Activated CD8-positive, alpha-beta memory T cell treated with anti-CD3 and anti-CD28 coated beads for 1 hour (primary cell): ENCODE measurements at places on chromosomes 4 and X.

- DNase-seq: no peak
Observed at GRCh38 chr4:42398871-42399331, 1.6 kb downstream of the SHISA3 start.

- no peak for DNase-seq
Observed at GRCh38 chr4:29983890-29984289, 736.3 kb upstream of the PCDH7 start.

GRCh38 chr4:102503301-102503746, 2.2 kb downstream of the NFKB1 start:
- no peak for DNase-seq

DNA sequence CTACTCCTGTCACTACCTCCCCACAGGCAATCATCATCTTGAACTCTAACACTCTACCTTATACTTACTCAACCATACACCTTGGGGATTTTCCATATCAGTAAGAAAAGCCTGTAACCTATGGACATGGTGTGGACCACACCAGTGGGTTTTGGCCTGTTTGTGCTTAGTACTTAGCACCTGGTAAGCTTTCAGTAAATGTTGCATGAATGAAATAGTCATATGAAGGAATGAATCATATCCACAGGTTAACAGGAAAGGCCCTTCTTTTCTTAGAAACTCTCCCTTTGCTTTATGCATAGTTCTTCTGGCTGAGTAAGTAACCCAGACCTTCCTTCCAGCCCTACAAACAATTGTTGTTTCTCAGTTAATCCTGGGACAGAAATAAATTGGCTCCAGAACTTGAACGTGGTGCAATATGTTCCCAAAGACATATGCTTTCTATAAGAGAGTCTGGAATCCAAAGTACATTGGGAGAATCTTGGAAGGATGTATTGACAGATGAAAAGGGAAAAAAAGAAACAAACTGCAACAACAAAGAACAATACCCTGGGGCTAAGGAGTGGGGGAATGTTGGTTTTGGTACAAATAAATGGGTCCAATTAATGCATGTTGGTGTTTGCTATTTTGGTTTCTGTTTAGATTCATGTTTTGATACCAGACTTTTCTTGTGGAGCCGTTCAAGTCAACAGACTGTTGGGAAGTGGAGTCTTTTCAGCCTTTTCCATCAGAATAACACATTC, 27.8 kb downstream of the RASL11B start:
- DNase-seq: no peak

DNA sequence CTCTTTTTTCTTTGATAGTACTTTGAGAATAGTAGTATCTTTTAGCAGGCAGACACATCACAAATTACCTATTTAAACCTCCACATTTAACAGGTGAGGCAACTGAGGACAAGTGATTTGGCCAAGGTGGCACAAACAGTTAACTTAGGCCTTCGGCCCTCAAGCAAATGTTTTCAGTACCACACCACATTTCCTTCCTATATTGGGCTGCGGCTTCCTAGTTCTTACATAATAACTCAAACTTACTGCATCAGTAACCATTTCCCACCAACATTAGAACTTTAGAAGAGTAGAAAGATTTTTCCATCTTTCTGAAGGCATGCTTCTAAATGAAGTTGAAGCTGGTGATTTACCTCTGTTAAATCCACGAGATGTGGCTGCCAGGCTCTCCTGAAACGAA, 63.2 kb upstream of the SLC4A4 start:
- DNase-seq: no peak

DNA sequence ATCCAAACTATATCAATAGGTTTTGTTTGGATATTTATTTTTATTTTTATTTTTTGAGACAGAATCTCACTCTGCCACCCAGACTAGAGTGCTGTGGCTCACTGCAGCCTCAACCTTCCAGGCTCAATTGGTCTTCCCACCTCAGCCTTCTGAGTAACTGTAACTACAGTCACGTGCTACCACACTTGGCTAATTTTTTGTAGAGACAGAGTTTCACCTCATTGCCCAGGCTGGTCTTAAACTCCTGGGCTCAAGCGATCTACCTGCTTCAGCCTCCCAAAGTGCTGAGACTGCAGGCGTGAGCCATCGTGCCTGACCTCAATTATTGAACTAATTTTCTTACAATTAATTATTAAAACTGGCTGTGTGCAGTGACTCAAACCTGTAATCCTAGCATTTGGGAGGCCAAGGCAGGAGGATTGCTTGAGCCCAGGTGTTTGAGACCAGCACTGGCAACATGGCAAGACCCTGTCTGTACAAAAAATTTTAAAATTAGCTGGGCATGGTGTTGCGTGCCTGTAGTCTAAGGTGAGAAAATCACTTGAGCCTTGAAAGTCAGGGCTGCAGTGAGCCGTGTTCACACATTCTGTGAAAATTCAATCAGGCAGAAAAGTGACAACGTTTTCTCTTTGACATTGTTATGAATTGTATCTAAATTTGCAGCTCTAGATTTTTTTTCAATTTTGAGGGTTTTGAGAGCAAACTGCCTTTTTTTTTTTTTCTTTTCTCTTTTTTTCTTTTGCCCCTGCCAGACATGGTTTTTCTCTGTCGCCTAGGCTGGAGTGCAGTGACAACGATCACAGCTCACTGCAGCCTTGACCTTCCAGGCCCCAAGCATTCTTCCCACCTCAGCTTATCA, 66.0 kb downstream of the UBE2K start:
- DNase-seq: no peak

GRCh38 chr4:144831971-144832370, 186.0 kb downstream of the HHIP start:
- no peak for DNase-seq

DNA sequence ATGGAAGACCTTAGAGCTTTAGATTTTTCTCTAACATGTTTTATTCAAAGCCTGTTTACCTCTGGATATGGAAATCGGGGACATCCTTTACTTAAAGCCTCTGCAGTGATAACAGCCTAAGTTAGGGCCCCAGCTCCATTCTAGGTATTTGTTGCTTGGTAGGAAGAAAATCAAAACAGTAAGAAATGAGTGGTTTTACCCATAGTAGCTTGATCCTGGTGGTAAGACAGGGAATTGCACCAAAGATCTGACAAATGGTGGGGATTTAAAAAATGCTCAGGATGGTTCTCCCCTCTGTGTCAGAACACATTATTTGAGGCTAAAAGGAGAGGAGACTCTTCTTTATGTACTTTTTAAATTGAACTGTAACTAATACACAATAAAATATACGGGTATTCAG, 52.4 kb downstream of the AFF2 start:
- DNase-seq: no peak

DNA sequence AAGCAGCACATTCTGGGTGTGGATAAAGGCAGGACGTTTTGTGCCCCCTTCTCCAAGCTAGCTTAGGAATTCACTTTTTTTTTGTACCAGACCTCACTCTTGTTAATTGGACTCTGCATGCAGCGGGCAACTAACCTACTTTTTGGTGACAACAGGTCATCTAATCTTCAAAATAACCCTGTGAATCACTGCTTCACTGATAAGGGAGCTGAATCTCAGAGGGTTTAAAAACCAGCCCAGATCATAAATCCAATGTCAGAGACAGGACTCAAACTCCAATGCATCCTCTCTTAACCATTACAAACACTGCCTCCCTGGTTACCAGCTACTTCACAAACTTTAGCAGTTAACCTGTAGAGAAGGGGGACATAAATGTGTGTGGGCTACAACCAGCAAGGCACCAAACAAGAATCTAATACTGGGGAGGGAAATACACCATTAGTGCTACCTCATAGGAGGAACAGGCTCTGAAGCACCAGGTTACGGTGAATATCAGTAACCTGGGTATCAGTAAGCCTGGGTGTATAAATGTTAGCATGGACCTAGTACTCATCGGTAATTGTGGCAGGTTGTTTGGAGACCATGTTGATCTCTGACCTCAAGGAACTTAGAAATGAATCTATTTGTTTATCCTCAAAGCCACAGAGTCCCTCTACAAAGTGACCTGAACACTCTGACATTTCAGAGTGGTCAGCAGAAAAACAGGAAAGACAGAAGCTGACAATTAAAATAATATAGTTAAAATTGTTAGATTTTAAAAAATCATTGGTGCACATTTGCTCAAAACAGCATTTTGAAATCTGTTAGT, 2.6 kb downstream of the TIFA start:
- no peak for DNase-seq

DNA sequence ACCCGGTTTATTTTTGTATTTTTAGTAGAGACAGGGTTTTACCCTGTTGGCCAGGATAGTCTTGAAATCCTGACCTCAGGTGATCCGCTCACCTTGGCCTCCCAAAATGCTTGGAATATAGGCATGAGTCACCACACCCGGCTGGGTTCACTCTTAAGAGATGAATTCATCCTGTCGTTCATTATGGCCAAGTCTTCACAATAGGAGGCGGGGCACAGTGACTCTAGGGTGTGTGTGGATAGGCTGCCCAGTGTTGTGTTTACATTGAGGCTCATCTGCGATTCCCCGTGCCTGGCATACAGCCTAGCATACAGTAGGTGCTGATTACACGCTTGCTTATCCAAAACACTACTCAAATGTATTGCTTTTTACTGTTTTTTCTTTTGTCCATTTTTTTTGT, 41.3 kb upstream of the IGFBP7 start:
- no peak for DNase-seq

- DNase-seq: no peak
Observed at GRCh38 chr4:25861951-25862410, 807 bp downstream of the SEL1L3 start.

- no peak for DNase-seq
Observed at GRCh38 chr4:65083076-65083475, 587.2 kb downstream of the EPHA5 start.

DNA sequence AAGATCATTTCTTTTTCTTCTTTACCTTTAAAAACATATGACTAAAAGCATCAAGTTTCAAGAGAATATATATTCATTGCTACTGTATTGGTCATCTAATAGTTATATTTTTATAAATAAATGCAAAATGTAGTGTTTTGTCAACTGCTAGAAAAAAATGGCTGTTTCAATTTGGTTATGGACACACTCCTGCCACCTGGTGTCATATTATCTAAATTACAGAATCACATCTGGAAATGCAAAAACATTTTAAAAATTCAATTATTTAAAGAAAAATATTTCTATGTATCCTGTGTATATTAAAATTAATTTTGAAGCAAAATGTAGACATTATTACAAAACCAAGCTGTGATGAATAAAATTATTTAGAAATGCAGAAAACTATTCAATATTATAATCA, 329.4 kb upstream of the PCDH18 start:
- no peak for DNase-seq
